ENCODE measurements at places on chromosomes 12 and 14. TPM values are rescaled to one million over a fixed set of nuclear protein-coding genes. Genes with fewer than 3 reads are reported as not detected.

CCDC196 gene
- not detected for total RNA-seq

NUBPL gene
- 6.9 TPM for total RNA-seq

CMA1 gene
- total RNA-seq, result not detected

LRRC43 gene
- 3.3 TPM for total RNA-seq

EML5 gene
- under 0.01 TPM for total RNA-seq

Data from vein endothelial cell (primary cell).